Stomach (tissue), 19 donors: ENCODE measurements at places on chromosomes 3 and 15. TPM values are rescaled to one million over a fixed set of nuclear protein-coding genes. Genes with fewer than 3 reads are reported as not detected.

The BTBD1 gene
- total RNA-seq = 48.4 TPM

The CASR gene
- total RNA-seq = not detected

The GUCA1C gene
- not detected for total RNA-seq

The KLF15 gene
- total RNA-seq = 4.6 TPM

DNA sequence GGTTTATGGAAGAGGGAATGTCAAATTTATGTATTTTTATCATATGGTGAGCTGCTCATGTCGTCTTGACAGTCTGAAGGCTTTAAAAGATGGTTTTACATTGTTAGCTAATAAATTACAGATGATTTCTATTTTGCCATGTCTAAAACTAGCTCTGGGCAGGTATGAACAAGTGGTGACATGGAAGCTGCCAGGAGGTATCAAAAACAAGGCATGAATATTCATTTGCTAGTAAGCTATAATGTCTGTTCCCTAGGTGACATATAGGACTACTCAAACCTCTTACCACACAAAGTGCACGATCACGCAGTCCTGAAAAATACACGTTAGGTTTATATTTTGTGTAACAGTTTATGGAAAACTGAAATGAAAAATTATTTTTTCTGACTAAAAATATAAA is 34.8 kb downstream of the ST3GAL6 start:
- no peak overlapping the region for H3K4me3 ChIP-seq
- H3K36me3 ChIP-seq = peaks cover 28% of the 10 kb centered on the region
- no peaks in the 10 kb centered on the region for H3K4me1 ChIP-seq

DNA sequence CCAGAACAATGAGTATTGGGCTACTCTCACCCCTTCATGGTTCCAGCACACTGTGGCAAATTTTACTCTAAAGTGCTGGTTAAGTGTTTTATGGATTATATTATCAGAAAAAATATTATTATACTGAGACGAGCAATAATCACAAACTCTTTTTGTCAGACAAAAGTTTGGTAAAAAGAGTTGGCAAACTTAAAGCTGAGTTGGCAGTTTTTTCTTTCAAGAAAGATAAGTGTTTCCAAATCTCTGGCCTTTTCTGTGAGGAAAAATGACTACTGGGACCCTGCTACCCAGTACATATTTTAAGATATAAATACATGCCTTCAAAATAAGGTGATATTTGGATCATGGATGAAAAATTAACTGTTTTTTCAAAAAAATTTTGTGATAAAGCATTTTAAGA is 471.5 kb upstream of the IL12A start:
- no peaks in the 10 kb centered on the region for H3K4me1 ChIP-seq
- DNase-seq = no peak
- H3K27ac ChIP-seq = no peak overlapping the region
- no peaks in the 10 kb centered on the region for H3K36me3 ChIP-seq
- no peak overlapping the region for H3K4me3 ChIP-seq

GRCh38 chr3:129428007-129428375 is 445 bp downstream of the EFCAB12 start:
- peaks cover 29% of the 10 kb centered on the region for H3K4me1 ChIP-seq
- H3K4me3 ChIP-seq = peak overlapping the region; percentile 78
- DNase-seq = no peak

GRCh38 chr15:77020348-77021087 is 25.6 kb downstream of the PSTPIP1 start:
- H3K36me3 ChIP-seq = no peaks in the 10 kb centered on the region
- no peak overlapping the region for H3K4me3 ChIP-seq
- H3K27ac ChIP-seq = no peak overlapping the region
- no peak for DNase-seq
- peaks cover 9% of the 10 kb centered on the region for H3K27me3 ChIP-seq
- H3K4me1 ChIP-seq = peaks cover 13% of the 10 kb centered on the region

- H3K27ac ChIP-seq = no peak overlapping the region
- no peaks in the 10 kb centered on the region for H3K27me3 ChIP-seq
- no peak overlapping the region for H3K4me3 ChIP-seq
These were observed 24.3 kb upstream of the CP start for GRCh38 chr3:149245738-149246451.

DNA sequence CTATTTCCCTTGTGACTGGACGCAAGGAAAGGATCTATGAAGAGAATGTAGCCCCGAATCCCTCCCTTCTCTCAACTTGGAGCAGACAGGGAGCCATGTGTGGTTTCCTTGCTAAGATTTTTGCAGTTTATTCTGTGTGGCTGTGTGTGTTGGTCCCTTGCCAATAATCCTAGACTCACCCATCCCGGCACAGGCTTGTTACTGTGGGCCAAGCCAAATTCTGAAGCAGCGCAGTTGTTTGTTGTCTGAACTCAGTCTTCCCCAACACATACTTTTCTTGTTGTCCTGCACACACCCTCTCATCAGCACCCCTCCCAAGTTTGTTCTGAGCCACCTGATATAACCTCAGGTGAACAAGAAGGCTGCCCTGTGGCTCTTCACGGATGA is 193.3 kb upstream of the CTDSPL start:
- no peaks in the 10 kb centered on the region for H3K36me3 ChIP-seq
- H3K27ac ChIP-seq = peak overlapping the region; percentile 53
- no peaks in the 10 kb centered on the region for H3K27me3 ChIP-seq
- peaks cover 15% of the 10 kb centered on the region for H3K4me1 ChIP-seq
- DNase-seq = peak; percentile 73
